ENCODE measurements at places on chromosomes 3 and 15. TPM values are rescaled to one million over a fixed set of nuclear protein-coding genes. Genes with fewer than 3 reads are reported as not detected.
A peak's percentile ranks its signal among the peaks of the same experiment; 100 is the strongest.

GRCh38 chr3:77313843-77314242, 273.9 kb downstream of the ROBO2 start:
- no peaks in the 10 kb centered on the region for H3K36me3 ChIP-seq
- H3K4me3 ChIP-seq = no peak overlapping the region
- DNase-seq = no peak

- H3K4me3 ChIP-seq = peak overlapping the region; percentile 16
- H3K36me3 ChIP-seq = peaks cover 58% of the 10 kb centered on the region
- H3K27me3 ChIP-seq = peaks cover 40% of the 10 kb centered on the region
- H3K4me1 ChIP-seq = peaks cover 84% of the 10 kb centered on the region
- no peak for DNase-seq
These were observed 75.0 kb downstream of the AAGAB start for GRCh38 chr15:67179411-67179995.

GRCh38 chr3:140128631-140129030, 193.6 kb downstream of the CLSTN2 start:
- H3K4me1 ChIP-seq = no peaks in the 10 kb centered on the region
- no peak overlapping the region for H3K4me3 ChIP-seq
- no peaks in the 10 kb centered on the region for H3K27me3 ChIP-seq

DNA sequence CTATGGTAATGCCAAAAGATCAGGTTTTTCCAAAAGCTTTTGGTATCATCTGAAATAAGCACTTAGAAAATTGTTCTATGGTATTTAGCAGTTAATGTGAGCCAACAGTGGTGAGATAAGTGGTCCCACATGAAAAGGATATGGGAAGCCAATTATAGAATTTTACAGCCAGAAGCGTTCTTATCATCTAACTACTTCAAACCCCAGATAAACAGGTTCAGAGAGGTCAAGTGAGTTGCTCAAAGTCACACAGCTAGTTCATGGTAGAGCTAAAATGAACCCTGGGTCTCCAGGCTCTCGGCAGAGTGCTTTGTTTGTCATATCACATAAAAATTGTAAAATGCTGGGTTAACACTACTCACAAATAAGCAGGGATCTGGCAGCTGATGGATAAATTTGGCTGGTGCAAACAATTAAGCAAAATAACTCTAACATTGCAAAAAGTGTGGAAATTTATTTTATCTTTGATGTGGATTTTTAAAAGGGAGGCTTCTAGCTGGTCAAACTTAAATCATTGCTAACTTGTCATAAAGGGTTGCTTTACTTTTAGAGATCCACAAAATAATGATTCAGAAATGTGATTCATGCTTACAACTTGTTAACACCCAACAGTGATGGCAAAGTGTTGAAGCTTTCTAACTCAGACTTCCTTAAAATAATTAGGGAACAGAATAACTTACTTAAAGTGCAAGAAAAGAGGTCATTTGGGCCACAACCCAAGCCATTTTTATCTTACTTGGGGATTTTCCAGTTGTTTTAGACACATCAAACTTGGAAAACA, 202.8 kb upstream of the TBC1D5 start:
- H3K4me3 ChIP-seq = no peak overlapping the region
- no peaks in the 10 kb centered on the region for H3K36me3 ChIP-seq
- no peak overlapping the region for H3K27ac ChIP-seq
- H3K4me1 ChIP-seq = peaks cover 39% of the 10 kb centered on the region
- H3K27me3 ChIP-seq = peaks cover 1% of the 10 kb centered on the region

Gene LRRC57
- total RNA-seq = 22.2 TPM

Gene DUOX1
- total RNA-seq = 0.33 TPM

All from HFFc6 (cell line).